Left renal pelvis (tissue), 4 donors: ENCODE measurements at places on chromosomes 7 and 10.

DNA sequence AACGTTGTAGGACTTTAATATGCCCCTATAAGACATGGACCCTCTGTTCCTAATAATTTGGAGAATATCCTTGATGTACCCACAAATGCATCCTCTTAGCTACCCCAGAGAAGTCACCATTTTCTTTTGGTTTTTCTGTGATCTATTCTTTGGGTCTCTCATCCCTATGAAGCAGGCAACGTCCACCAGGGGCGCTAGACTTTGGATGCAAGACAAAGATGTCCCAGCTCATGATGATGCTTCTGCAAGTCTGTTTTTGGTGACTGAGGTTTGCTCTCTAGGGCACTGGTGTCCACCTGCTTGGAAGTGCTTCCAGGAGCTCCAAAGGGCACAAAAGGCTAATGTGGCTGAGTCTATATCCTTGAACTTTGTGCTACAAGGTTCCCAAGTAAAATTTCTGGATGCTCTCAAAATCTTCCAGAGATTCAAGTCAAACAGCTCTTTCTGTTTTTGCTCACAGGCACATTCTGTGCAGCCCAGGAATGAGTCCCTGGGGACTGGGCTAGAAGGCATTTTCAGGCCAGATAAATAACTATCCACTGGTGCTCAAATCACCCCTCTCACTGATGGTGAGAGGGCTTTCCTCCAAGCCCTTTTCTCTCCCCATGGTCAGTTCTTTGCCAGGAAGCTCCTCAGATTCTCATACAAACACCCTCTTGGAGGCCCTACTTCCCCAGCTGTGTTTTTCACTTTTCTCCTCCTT, 166.4 kb downstream of the C7orf25 start:
- DNase-seq = no peak

- no peak for DNase-seq
These were observed 152.1 kb downstream of the SNX10 start for GRCh38 chr7:26443751-26444150.

GRCh38 chr10:96017191-96017687, 26.1 kb upstream of the CCNJ start:
- DNase-seq = peak; percentile 82

GRCh38 chr10:108612485-108612884, 1310.8 kb downstream of the XPNPEP1 start:
- DNase-seq = no peak

DNA sequence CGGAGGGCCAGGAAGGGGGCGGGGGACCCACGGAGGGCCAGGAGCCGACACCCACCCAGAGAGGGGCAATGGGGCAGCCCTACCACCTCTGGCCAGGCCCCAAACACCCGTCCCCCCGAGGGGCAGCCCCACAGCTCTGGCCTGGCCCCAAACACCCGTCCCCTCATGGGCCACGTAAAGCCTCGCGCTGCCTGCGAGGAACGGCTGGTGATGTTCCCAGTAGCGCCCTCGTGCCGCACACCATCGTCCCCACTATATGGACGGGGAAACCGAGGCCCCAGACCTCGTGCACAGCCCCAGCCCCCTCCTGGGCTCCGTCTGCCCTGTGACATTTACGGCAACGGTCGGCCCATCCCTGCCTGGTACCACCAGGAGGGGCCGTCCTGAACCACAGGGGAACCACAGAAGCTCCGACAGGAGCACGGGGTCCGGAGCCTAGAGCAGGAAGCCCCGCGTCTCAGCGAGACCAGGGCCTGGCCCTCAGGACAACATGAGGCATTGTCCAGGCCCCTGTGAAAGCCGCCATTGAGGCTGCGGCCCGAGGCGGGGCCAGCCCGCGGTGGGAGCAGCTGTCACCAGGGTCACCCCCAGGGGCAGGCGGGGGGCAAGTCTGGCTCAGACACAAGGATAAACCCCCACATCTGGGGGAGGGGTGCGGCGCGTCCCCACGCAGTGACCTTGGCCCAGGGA, 35.6 kb downstream of the GET4 start:
- no peak for DNase-seq

DNA sequence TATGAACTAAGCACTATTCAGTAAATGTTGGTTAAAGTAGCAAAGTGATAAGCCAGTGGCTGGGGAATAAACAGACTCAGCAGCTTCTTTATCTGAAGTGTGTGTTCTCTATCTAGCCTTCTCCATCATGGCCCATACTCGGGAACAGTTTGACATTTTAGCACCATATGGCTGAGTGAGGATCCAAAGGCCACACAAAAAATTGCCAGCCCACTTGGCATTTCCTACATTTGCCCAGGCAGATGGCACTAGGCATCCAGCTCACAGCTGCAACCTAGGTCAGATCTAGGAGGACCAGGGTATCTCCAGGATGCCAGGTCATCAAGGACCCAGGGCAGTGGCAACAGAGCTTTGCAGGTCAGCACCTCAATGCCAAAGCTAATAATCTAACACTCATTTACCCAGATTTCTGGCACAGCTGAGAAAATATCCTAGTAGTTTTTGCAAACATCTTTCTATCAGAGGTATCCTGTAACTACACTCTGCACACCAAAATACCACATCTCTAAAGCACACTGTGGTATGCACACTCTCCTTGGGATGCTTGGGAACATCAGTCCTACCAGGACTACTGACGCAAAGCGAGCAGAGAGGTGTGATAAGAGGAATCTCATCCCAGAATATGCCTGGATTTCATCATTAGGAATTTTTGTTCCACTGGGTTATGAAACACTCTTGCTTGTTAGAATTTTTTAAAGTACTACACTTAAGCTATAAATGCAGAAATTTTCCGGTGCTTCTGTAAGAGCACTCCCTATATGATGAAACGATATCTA, 61.7 kb downstream of the DOCK4 start:
- no peak for DNase-seq

DNA sequence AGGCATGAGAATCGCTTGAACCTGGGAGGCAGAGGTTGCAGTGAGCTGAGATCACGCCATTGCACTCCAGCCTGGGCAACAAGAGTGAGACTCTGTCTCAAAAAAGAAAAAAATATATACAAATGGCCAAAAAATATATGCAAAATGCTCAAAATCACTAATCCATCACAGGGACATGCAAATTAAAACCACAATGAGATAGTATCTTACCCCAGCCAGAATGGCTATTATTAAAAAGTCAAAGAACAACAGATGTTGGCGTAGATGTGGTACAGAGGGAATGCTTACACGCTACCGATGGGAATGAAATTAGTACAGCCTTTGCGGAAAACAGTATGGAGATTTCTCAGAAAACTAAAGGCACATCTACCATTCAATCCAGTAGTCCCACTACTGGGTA, 17.4 kb downstream of the SNX8 start:
- DNase-seq = no peak

- no peak for DNase-seq
These were observed 12.0 kb upstream of the MEST start for GRCh38 chr7:130479716-130480400.

DNA sequence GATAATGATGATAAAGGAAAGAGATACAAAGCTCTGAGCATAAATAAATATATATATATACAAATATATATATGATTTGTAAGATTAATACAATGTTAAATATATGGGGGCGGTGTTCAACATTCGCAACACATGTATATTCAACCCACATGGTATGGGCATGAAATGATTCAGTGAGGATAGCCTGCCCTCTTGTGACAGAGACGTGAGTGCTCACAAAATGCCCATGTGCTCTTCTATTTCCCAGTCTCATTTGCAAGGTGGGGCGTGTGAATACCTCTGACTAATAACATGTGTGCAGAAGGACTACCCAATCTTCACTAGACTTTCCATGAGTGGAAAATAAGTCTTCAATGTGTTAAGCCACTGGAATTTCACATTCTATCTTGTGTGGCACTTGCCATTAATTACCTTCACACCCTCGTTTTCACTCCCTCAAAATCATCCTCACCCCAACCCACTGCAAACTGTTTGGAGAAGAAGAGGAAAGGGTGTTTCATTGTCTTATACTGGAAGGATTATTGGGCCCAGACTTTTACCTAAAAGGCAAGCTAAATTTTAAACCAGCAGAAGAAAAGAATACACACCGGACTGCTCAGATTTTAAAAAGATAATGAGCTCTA, 26.9 kb downstream of the ASAH2 start:
- peak; percentile 21 for DNase-seq

DNA sequence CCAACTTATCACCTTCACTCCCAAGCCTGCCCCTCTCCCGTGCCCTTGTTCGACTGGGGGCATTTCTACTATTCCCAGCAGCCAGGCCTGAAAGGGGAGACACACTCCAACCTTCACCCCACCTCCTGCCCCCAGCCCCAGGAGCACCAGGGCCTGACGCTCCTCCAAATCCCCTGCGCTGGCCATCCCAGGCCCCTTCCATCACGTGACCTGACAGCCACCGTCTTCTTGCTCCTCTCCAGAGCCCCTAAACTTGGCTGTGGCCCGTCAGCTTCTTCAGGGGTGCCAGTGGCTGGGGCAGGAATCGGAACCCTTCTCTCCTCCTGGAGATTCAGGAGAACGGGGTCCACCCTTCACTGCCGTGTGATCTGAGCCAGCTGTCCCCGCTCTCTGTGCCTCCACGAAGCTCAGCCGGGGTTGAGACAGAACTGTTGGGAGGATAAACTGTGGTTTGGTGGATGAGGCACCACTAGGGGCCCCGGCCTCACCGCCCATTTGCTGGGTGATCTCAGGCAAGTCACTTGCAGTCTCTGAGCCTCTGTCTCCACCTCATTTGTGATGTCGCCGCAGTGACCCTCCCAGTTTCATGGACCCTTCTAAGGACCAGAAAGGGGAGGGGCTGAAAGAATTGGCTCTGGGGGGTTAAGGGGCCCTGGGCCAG, 91.0 kb downstream of the MYL10 start:
- DNase-seq = no peak

DNA sequence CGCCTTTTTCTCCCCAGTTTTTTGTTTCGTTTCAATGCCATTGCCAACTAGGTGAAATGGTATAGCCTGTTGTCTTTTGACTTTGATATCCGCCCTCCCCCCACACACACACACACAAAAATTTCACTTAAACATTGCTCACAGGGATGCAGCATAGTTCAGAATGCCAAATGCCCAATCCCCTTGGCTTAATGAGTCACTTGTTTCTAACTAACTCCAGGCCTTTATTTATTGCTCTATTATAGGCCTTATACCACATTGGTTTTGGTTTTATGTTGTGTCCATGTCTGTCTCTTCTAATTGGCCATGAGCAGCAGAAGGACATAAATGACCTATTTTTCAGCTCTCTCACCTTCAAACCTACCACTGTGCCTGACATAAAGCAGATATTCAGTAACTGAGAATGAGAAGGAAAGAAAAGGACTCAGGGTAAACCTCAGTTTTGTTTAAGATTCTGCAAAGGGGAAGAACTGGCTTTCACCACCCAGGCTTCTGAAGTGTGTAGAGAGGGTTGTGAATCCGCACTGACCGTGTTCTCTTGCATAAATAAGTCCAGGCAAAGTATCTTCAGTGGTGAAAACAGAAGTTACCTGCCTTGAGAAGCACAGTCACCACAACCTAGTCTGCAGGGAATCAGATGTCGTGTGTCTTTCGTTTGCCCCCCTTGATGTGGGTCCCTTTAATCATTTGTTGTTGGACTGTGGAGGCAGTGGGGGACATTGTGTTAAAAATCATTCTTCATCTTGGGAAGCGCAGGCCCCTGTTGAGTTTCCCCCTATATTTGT, 139.8 kb downstream of the CELF2 start:
- no peak for DNase-seq

GRCh38 chr10:94178475-94179253, 184.1 kb downstream of the NOC3L start:
- no peak for DNase-seq

DNA sequence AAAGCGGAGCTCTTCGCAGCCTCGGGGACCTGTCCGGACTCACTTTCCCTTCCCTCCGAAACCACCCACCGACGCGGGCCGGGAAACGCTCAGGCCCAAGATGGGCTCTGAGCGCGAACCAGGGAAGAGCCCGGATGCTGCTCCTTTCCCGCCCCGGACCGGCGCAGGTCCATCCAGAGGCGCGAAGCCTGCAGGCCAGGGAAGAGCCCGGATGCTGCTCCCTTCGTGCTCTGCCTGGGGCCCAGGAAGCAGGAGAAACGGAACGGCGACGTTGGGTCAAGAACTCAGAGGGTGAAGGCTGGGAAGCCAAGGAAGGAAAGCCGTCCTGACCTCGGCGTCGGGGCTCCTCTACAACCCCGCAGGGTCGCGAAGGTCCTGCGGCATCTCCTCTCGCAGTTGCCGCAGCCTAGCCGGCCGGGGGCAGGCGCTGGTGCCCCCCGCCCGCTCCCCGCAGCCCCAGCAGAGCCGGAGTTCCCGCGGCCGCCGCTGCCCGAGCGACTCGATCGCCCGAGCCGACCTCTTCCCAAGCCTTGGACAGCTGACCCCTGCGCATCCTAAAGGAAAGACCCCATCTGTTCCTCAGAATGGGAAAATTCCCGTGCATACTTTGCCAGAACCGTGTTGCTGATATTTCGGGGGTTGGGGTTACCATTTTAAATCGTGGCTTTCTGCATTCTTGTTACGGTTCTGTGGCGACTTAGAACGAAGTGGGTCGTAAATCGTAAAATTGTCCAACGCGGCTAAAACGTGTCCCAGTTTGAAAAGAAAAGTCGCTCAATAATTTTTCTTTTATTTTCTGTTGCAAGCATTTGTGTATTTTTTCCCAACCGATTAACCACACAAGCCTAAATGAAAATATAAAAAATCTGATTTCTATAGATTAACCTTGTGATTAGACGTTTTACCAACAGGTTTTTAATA, 7.5 kb downstream of the HOXA1 start:
- DNase-seq = no peak

DNA sequence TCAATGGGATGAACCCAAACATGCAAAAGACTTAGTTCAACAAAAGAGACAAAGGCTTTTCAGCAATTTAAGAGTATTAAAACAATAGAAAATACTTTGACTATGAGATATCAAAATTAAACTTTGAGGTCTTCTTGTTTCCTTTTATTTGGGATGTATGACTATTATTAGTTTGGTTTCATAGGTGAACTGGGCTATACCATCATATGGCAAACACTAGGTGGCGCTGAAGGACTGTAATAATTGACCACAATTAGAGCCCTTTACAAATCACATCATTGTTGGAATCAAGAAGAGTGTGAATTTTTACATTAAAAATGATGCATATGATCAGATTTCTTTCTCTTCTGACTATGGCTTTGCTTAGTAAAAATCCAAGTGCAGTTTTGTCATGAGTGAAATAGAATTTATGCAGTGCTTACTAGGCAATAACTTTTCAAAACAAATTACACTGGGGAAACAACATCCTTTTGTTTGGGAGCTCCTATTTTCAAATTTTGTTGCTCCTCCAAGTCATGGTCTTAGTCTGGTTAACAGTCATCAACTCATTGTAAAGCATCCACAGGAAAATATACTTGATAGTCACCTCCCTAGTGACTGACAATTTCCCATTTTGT, 14.7 kb upstream of the NXPH1 start:
- no peak for DNase-seq

GRCh38 chr7:147279964-147280374, 1163.4 kb downstream of the CNTNAP2 start:
- no peak for DNase-seq

GRCh38 chr7:66627151-66627681, 1.5 kb upstream of the KCTD7 start:
- no peak for DNase-seq

GRCh38 chr10:6530211-6530840, 49.8 kb downstream of the PRKCQ start:
- no peak for DNase-seq
